ENCODE measurements at places on chromosomes 5 and 9. TPM values are rescaled to one million over a fixed set of nuclear protein-coding genes. Genes with fewer than 3 reads are reported as not detected.

The PDZD2 gene
- not detected for total RNA-seq

DNA sequence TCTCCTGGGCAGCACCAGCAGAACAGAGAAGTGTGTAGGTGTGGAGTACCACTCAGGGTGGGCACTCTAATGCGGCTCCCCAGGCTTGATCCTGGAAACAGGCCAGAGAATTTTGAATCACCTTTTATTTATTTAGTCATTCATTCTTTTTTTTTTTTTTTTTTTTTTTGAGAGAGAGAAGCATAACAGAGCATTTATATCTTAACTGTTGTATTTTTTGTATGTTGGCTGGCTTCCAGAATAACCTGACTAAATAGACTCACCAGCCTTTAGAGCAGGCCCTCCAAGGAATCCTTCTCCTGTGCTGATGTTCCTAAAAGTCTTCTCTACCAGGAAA, 153.4 kb downstream of the PIK3R1 start:
- no peak for DNase-seq
- peak overlapping the region; percentile 29 for H3K4me3 ChIP-seq
- H3K4me1 ChIP-seq, result peaks cover 54% of the 10 kb centered on the region
- H3K27me3 ChIP-seq, result no peaks in the 10 kb centered on the region

- H3K27ac ChIP-seq, result no peak overlapping the region
- no peaks in the 10 kb centered on the region for H3K4me1 ChIP-seq
These were observed 81.1 kb downstream of the JAKMIP2 start for GRCh38 chr5:147701468-147701867.

The BRIX1 gene
- total RNA-seq, result 42.2 TPM

The TTC23L gene
- not detected for total RNA-seq

The GGTA1 gene
- total RNA-seq, result 1.6 TPM

DNA sequence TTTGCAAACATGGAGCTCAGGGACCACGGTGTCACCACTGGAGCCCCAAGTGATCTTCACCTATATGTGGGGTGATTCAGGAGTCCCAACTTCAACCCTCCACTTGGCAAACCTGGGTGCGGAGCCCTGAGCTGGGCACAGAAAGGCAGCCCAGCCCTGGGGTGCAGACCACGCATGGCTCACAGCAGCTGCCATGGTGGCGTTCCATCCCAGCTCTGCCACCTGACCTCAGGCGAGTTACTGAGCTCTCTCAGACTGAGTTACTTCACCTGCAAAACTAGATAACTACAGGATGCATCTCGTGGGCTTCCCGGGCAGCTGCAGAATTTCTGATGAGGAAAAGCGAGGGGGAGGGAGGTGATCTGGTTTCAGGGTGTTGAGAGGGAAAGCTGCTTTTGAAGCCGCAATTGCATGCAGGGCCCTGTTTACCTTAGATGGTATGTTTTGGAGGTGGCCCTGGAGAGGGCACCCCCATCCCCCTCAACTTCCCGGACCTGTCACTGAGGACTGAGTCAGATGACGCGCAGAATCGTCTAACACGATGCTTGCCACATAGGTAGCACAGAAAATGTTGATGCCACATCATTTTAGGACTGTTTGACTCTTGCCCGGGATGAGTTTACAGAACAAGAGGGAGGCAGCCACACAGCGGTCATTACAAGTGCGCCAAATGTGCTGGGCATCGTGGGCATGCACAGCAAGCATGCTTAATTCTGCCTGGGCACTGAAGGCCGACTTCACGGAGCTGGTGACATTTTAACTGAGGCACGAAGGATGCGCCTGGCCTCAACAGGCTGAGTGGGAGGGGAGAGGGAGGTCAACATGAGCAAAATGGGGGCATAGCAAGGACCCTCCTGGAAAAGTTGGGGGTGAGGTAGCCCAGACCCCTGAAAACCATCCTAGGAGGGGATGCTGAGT, 154.6 kb downstream of the COL23A1 start:
- H3K27me3 ChIP-seq, result peaks cover 18% of the 10 kb centered on the region
- DNase-seq, result peak; percentile 31
- no peak overlapping the region for H3K27ac ChIP-seq
- H3K4me1 ChIP-seq, result no peaks in the 10 kb centered on the region

DNA sequence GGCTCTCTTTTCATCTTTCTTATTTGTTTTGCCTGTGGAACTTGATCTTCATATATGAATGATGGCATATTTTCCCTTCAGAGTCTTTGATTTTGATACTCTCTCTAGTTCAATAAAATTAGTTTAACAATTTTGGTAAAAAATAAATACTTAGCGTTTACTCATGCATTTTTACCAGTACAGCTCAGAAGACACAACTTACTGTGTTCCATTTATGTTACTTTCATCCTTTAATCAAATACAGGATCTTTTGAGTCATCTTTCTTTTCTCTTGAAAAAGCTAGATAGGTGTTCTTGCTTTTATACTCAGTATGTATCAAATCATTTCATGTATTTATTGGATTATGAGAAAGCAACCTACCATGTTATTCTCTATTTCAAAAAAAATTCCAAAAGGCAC, 47.1 kb upstream of the RICTOR start:
- H3K36me3 ChIP-seq, result peaks cover 66% of the 10 kb centered on the region
- peaks cover 11% of the 10 kb centered on the region for H3K4me1 ChIP-seq
- no peak overlapping the region for H3K4me3 ChIP-seq
- H3K27me3 ChIP-seq, result no peaks in the 10 kb centered on the region

DNA sequence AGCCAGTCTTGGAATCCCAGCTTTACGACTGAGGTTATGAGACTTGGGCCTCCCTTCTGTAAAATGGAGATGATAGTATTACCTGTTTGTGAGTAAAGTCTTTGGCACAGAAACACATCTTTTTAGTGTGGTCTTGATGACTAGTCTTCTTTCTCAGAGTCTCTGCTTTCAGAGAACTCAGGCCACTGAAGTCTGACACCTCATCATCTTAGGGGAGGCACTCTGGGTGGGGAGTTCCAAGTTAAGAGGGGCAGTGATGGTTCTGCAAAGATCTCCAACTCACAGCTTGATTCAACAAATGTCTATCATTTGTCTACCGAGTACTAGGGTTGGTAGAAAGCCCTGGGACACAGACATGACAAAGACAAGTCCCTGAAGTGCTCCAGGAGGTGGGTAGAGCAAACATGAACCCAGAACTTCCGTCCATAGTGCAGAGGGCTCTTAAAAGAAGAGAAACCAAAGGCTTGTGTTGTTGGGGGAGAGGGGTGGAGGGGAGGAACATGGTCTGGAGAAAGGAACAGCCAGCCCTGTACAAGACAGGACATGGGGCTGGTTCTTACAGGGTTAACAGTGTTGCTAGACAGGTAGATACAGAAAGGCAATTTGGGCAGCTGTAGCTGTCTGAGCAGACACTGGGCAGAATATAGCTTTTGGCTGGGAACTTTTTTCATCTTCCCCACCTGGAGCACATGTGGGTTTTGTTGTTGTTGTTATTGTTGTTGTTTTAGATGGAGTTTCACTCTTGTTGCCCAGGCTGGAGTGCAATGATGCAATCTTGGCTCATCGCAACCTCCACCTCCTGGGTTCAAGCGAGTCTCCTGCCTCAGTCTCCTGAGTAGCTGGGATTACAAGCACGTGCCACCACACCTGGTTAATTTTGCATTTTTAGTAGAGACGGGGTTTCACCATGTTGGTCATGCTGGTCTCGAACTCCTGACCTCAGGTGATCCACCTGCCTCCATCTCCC, 2.6 kb upstream of the CD14 start:
- DNase-seq, result no peak
- H3K4me1 ChIP-seq, result peaks cover 53% of the 10 kb centered on the region
- H3K36me3 ChIP-seq, result peaks cover 5% of the 10 kb centered on the region
- peak overlapping the region; percentile 56 for H3K27ac ChIP-seq
- H3K4me3 ChIP-seq, result no peak overlapping the region

DNA sequence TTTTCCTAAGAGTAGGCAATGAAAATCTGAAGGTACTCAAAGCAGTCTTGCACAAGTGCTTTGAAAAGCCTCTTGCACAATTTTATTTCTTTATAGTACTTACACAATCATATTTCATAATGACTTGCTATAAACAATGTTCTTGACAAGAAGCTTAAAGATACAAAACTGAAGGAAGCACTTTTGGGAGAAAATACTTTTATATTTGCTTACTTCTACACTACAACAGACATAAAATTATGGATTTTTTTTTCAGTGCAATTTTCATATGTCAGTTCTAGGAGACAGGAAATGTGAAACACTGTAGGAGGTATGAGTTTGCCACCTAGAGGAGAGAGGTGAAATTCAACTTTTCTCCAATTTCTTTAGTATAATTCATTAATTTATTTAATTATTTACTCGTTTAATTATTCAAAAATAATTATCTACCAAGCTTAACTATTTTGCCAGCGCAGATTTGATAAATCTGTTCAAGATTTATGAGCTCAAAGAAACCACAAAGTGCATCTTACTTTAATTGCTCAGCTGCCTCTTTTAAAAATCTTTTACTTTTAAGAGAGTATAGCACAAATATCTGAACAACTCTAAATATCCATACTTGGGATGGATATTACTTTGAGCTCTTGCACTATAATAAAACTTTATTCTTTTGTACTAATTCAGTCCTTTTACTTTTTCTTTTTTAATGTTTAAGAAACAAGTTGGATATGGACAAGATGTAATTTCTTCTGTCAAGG, 29.0 kb upstream of the CDKN2B start:
- H3K27me3 ChIP-seq, result peaks cover 22% of the 10 kb centered on the region
- H3K36me3 ChIP-seq, result no peaks in the 10 kb centered on the region
- no peak overlapping the region for H3K4me3 ChIP-seq
- no peak for DNase-seq

- DNase-seq, result no peak
- no peak overlapping the region for H3K4me3 ChIP-seq
- H3K4me1 ChIP-seq, result peaks cover 51% of the 10 kb centered on the region
- no peak overlapping the region for H3K27ac ChIP-seq
- peaks cover 56% of the 10 kb centered on the region for H3K36me3 ChIP-seq
- no peaks in the 10 kb centered on the region for H3K27me3 ChIP-seq
These were observed 19.1 kb downstream of the EXOC3 start for GRCh38 chr5:462051-462481.

The TAF11L7 gene
- not detected for total RNA-seq

The SLC26A2 gene
- 6.2 TPM for total RNA-seq

The BARHL1 gene
- total RNA-seq, result not detected

- H3K4me1 ChIP-seq, result peaks cover 6% of the 10 kb centered on the region
- no peak overlapping the region for H3K4me3 ChIP-seq
- H3K27ac ChIP-seq, result no peak overlapping the region
- no peak for DNase-seq
- H3K27me3 ChIP-seq, result peaks cover 20% of the 10 kb centered on the region
- H3K36me3 ChIP-seq, result peaks cover 3% of the 10 kb centered on the region
These were observed 4.5 kb upstream of the TLE1 start for GRCh38 chr9:81693671-81694378.

The NUTM2G gene
- total RNA-seq, result not detected

DNA sequence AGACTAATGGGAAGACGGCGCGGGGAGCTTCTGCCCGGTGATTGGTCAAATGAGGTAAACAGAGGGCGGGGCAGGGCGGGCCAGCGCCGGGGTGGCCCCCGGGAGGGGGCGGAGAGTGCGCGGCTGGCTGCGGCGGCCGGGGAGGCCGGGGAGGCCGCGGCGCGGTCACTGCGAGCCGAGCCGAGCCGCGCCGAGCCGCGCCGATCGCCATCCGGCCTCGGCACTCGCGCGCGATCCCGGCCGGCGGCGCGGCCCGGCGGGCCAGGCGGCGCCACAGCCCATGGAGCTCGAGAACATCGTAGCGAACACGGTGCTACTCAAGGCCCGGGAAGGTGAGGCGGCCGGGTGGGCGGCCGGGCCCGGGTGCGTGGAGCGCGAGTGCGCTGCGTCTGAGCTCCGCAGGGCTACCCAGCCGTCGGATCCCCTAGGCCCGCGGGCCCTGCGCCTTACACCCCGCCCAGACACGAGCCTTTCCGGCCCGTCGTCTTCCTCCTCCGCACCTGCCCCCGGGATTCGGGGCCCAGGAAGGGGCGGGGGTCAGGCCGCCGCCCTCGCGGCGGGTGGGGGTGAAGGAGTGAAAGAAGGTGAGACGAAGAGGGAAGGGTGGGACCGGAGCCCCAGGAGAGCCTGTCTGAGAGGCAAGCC, at the start of gene GRK6:
GRK6 (plus strand) TSS at position 111 of the 645 bp plus-strand sequence; CDS start at position 281, 170 bp downstream.
- H3K4me1 ChIP-seq, result peaks cover 52% of the 10 kb centered on the region
- H3K27me3 ChIP-seq, result no peaks in the 10 kb centered on the region
- peak within 1 kb of the TSS; percentile 98 for H3K27ac ChIP-seq
- peaks cover 22% of the 10 kb centered on the region for H3K36me3 ChIP-seq

The ZNF454 gene
- not detected for total RNA-seq

- no peaks in the 10 kb centered on the region for H3K27me3 ChIP-seq
- no peak overlapping the region for H3K4me3 ChIP-seq
- peak overlapping the region; percentile 58 for H3K27ac ChIP-seq
- DNase-seq, result no peak
- peaks cover 63% of the 10 kb centered on the region for H3K36me3 ChIP-seq
- peaks cover 30% of the 10 kb centered on the region for H3K4me1 ChIP-seq
These were observed 84.6 kb downstream of the USP20 start for GRCh38 chr9:129919841-129920240.

- no peaks in the 10 kb centered on the region for H3K36me3 ChIP-seq
- no peak overlapping the region for H3K27ac ChIP-seq
- H3K27me3 ChIP-seq, result peaks cover 5% of the 10 kb centered on the region
- H3K4me3 ChIP-seq, result no peak overlapping the region
- DNase-seq, result no peak
These were observed 88.8 kb upstream of the TTC23L start for GRCh38 chr5:34750206-34750605.

- H3K4me1 ChIP-seq, result peaks cover 4% of the 10 kb centered on the region
- H3K4me3 ChIP-seq, result no peak overlapping the region
- DNase-seq, result no peak
- H3K36me3 ChIP-seq, result no peaks in the 10 kb centered on the region
These were observed 41.2 kb downstream of the LRRTM2 start for GRCh38 chr5:138833726-138834480.

GRCh38 chr9:82572146-82572545, 490.8 kb downstream of the RASEF start:
- no peak overlapping the region for H3K4me3 ChIP-seq
- H3K27ac ChIP-seq, result no peak overlapping the region
- DNase-seq, result no peak
- no peaks in the 10 kb centered on the region for H3K4me1 ChIP-seq
- no peaks in the 10 kb centered on the region for H3K27me3 ChIP-seq

The PCDHGA6 gene
- 0.20 TPM for total RNA-seq

The PCDHA7 gene
- total RNA-seq, result not detected

DNA sequence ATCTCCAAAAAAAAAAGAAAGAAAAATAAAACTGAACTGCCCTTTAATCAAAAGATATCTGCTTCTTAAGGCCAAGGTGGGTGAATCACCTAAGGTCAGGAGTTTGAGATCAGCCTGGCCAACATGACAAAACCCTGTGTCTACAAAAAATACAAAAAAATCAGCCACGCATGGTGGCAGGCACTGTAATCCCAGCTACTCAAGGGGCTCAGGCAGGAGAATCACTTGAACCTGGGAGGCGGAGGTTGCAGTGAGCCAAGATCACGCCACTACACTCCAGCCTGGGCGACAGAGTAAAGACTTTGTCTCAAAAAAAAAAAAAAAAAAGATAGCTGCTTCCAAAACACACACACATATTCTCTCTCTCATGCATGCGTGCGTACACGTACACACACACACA, 17.8 kb downstream of the SCAI start:
- no peak for DNase-seq
- H3K27me3 ChIP-seq, result no peaks in the 10 kb centered on the region
- H3K36me3 ChIP-seq, result peaks cover 4% of the 10 kb centered on the region
- H3K27ac ChIP-seq, result peak overlapping the region; percentile 92
- H3K4me3 ChIP-seq, result no peak overlapping the region

The CDH6 gene
- total RNA-seq, result not detected

The PCDHA6 gene
- not detected for total RNA-seq

- H3K27ac ChIP-seq, result no peak overlapping the region
- no peaks in the 10 kb centered on the region for H3K4me1 ChIP-seq
- no peak for DNase-seq
- no peaks in the 10 kb centered on the region for H3K36me3 ChIP-seq
- H3K4me3 ChIP-seq, result no peak overlapping the region
- H3K27me3 ChIP-seq, result no peaks in the 10 kb centered on the region
These were observed 42.5 kb upstream of the GOLM1 start for GRCh38 chr9:86141843-86142242.

The DOK3 gene
- 3.3 TPM for total RNA-seq
